ENCODE measurements at places on chromosomes 1 and 21.

DNA sequence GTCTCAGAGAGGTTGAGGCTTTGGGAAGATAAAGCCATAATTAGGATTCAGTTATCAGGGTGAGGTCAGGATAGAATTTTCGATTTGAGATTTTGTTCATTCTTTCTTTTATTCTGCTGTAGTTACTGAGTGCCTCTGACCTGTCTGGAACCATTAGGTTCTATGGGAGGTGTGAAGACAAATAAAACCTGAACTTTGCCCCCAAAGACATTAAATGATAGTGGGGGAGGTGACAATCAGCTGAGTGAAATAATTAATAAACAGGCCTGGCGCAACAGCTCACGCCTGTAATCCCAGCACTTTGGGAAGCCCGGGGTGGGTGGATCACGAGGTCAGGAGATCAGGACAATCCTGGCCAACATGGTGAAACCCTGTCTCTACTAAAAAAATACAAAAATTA lies 55.0 kb upstream of the SPATA6 start:
- no peak for DNase-seq

GRCh38 chr1:172969611-172970010 lies 81.1 kb downstream of the TNFSF18 start:
- peak; percentile 98 for DNase-seq

DNA sequence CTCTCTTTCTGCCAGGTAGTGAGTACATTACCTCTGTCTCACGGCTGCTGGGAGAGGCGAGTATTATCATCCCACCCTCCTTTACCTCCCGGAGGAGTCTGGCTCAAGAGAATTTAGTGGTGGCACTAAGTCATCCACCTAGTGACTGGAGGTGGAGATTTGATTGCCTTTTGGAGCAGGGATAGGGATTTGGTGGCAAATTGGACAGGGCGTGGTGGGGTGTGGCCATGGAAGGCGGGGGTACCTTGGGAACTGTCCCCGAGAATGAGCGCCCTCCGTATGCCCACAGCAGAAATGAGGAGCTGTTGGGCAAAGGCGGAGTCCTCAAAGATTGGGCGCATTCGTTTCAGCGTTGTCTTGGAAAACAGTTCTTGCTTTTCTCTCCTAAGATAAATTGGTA lies 32.1 kb upstream of the HMGN1 start:
- DNase-seq, result no peak

GRCh38 chr1:109089242-109090015 lies 1.1 kb upstream of the TMEM167B start:
- DNase-seq, result peak; percentile 61

DNA sequence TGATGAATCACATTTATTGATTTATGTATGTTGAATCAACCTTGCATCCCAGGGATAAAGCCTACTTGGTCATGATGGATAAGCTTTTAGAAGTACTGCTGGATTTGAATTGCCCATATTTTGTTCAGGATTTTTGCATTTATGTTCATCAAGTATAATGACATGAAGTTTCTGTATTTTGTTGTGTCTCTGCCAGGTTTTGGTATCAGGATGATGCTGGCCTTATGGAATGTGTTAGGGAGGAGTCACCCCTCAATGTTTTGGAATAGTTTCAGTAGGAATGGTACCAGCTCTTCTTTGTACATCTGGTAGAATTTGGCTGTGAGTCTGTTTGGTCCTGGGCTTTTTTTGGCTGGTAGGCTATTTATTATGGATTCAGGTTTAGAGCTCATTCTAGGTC lies 1643.1 kb upstream of the B3GALT2 start:
- DNase-seq, result peak; percentile 18

- no peak for DNase-seq
Measured at GRCh38 chr1:230243146-230243545, 176.1 kb downstream of the GALNT2 start.

DNA sequence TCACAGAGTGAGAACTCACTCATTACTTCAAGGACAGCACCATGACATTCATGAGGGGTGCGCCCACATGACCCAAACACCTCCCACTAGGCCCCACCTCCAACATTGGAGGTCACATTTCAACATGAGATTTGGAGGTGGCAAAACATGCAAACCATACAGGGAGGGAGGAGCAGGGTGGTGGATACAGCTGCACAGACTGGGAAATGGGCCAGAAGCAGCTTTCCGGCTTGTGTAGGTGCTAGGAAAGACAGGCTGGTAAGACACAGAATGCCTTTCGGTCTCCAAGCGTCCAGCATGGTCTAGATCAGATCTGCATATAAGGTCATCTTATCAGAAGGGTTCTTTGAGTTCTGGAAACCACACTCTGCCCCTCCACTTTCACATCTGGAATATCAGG lies 35.1 kb upstream of the TINAGL1 start:
- no peak for DNase-seq

GRCh38 chr1:225004396-225004795 lies 74.9 kb downstream of the DNAH14 start:
- DNase-seq, result no peak

- DNase-seq, result peak; percentile 32
Measured at GRCh38 chr1:52571783-52572182, 18.9 kb upstream of the TUT4 start.

GRCh38 chr1:170741678-170742077 lies 77.7 kb downstream of the PRRX1 start:
- DNase-seq, result no peak

- no peak for DNase-seq
Measured at GRCh38 chr1:105210747-105211146, 1461.0 kb downstream of the AMY1C start.

DNA sequence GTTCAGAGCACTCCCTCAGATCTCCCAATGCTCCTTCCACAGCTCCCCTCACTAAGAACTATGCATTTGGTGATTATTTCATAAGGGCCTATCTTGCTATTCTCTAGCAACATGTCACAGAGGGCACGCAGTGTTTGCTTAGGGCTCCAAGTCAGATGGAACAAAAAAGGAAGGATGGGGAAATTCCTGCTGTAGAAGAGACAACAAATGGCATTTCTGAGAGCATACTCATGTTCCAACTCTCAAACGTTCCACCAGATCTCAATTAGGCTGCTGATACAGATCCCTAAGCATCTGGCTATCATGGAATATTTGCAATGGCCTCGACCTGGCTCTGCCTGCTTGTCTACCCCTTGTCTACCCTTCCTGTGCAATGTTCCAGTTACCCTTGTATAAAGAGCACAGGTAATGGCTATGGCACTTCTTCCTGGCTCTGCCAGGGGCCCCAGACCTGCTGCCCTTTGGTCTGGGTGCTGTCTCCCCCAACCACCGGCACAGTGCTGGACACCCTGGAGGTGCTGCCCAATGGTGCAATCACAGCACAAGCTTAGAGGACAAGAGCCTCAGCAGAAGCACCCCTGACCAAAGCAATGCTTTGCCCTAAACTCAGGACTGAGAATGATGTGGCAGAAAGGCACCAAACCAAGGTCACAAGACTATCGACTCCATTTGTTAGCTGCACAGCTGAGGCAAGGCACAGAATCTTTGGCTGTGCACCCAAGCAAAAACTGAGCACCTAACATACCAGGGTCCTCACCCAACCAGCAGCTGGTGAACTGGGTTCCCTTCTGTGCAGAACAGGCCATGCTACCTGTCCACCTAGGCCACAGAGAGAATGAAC lies 3.6 kb downstream of the PARP1 start:
- peak; percentile 42 for DNase-seq

GRCh38 chr1:38120552-38121230 lies 74.1 kb upstream of the POU3F1 start:
- DNase-seq, result no peak

- DNase-seq, result peak; percentile 72
Measured at GRCh38 chr1:68331117-68331865, 99.0 kb upstream of the WLS start.

DNA sequence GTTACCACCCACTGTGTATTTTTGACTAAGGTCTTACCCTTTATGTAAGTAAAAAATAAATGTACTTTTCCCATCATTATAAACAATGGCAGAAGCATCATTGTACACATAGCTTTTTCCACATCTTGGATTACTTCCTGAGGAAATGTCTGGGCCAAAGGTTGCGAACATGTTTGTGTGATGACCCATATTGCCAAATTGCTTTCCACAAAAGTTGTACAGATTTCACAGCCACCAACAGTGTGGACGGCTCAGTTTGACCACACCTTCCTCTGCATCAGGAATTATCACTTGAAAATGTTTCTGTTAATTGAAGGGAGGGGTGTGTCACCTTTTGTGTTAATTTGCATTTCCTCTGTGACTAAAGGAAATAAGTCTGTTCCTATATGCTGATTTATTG lies 25.7 kb downstream of the AKNAD1 start:
- DNase-seq, result peak; percentile 34

- DNase-seq, result peak; percentile 75
Measured at GRCh38 chr1:64744492-64745180, at the start of gene RAVER2. TSS of gene RAVER2 (plus strand) at chr1:64745075. CDS start at chr1:64745173, 98 bp downstream.

DNA sequence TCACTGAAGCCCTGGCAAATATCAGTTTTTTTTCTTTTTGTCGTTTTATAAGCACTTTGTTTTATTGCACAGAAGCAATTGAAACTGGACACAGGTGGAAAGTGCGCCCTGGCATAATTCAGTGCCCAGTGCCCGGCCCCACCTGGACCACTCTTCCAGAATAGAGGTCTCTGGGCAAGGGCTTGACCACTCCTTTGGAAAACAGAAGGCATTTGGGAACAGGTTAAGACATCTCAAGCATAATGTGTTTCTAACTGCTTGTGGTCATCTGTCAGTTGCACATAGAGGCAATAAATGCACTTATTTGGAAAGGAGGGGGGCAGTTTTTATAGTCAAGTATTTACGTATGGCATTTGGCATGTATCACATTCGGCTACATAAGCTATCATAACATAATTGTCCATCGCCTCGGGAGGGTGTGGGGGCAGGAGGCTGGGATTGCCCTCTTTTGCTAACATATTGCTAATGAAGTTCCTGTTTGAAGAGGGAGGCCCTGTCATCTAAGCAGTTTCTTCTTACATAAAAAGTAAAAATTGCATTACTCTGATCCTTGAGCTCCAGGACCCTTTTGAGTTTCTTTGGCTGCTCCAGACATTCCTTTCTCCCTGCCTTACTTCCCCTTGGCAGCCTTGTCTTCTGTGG lies 14.7 kb upstream of the CD2 start:
- no peak for DNase-seq

DNA sequence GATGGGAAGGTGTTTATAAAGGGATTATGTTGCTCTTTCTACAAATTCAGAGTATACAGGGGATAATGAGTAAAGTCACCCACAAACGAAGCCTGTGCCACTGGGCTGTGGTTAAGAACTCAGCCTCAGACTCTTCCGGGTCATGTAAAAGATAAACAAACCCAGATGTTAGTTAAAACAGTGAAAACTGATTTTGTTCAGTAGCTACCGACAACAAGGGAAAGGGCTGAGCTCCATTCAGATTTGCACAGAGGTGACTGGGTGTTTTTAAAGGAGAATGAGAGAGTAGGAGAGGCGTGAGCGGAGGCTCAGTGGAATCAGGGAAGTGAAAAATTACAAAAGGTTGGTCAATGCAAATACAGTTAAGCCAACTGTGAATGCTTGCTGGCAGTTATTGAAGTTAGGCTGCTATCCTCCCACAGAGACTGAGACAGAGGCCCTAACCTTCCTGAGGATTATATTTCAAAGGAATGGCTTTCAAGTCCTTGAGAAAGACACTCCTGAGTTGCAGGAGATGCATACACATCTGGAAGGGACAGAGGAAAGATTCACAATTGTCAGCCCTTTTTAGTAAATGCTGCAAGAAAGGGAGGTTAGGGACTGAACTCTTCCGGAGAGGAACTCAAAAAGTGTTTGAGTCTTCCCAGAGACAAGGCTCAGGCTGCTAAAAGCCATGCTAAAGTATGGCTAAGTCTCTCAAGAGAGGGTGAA lies 29.9 kb upstream of the SAMD13 start:
- DNase-seq, result no peak
